ENCODE measurements at places on chromosomes 6 and 20.

- DNase-seq, result peak; percentile 41
These were observed 1.2 kb downstream of the DCBLD1 start for GRCh38 chr6:117483645-117484016.

DNA sequence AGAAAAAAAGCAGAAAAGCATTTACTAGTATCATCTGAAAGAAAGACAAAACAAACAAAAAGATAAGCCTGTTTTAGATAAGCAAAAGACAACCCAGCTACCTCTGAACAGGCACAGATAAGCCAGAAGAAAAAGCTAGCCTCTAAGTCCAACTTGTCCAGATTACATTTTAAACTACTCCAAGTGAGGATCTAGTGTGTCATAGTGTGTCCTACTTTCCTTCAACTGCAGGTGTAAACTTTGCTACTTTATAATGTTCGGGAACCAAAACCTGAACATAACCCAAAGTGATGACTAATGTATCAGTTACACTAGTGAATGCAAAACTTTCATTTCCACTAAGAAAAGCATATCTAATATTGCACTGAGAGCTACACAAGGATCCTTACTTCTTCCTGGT is 19.5 kb downstream of the ADNP start:
- DNase-seq, result no peak

GRCh38 chr6:30647242-30648116 is 546 bp downstream of the C6orf136 start:
- DNase-seq, result peak; percentile 59

DNA sequence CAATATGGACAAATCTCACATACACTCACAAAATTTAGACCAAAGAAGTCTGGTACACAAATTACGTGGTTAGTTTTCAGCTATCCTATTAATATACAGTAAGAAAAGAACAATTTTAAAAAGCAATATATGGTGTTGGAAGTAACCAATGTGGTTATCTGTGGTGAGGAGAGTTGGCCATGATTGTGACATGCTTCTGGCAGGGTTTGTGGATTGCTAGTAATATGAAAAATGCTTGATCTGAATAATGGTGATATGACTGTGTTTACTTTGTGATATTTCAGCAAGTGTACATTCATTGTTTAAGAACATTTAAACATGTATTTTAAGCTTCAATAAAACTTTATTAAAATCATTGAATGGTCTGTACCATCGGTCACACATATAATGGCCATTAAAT is 99.1 kb downstream of the ADGB start:
- no peak for DNase-seq

DNA sequence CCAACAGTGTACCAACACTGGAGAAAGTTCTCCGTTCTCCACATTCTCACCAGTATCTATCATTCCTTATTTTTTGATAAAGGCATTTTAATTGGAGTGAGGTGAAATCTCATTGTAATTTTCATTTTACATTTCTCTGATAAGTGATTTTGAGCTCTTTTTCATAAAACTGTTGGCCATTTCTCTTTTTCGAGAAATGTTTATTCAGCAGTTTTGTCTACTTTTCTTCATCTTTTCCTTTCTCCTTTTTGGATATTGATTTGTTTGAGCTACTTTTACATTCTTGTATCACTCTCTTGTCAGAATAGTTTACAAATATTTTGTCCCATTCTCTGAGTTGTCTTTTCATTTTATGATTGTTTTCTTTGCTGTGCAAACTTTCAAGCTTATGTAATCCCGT is 555.2 kb downstream of the COL12A1 start:
- no peak for DNase-seq

GRCh38 chr6:44269178-44269920 is 901 bp upstream of the TMEM151B start:
- DNase-seq, result no peak

Data from fibroblast of skin of scalp (primary cell).